ENCODE measurements at places on chromosomes 1 and 21. TPM values are rescaled to one million over a fixed set of nuclear protein-coding genes. Genes with fewer than 3 reads are reported as not detected.

The LCE2C gene
- not detected for total RNA-seq

The WLS gene
- 39.4 TPM for total RNA-seq

The LCE2A gene
- total RNA-seq: 3.6 TPM

The CYP4A22 gene
- total RNA-seq: not detected

The ADAM15 gene
- total RNA-seq: 63.3 TPM

The C1QTNF12 gene
- 0.52 TPM for total RNA-seq

The MYOG gene
- not detected for total RNA-seq

DNA sequence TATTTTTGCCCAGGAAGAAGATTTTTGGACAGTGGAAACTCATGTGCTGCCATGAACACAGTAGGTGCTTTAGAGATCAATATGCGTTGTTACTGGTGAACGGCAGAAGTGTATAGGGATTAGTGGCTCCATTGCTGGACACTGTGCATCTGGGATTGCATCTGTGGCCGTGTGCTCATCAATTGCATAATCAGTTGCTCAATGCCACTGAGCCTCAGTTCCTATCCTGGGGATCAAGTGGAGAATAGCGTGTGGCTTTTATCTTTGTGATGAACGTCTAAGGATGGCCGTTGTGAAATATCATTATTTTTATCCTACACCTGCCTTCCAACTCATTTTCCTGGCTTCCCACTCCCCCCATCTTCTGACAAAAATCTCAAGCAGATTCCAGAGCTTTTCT is 5.4 kb downstream of the TNN start:
- H3K4me1 ChIP-seq: peaks cover 24% of the 10 kb centered on the region
- no peaks in the 10 kb centered on the region for H3K36me3 ChIP-seq
- H3K27ac ChIP-seq: no peak overlapping the region
- H3K27me3 ChIP-seq: peaks cover 2% of the 10 kb centered on the region

DNA sequence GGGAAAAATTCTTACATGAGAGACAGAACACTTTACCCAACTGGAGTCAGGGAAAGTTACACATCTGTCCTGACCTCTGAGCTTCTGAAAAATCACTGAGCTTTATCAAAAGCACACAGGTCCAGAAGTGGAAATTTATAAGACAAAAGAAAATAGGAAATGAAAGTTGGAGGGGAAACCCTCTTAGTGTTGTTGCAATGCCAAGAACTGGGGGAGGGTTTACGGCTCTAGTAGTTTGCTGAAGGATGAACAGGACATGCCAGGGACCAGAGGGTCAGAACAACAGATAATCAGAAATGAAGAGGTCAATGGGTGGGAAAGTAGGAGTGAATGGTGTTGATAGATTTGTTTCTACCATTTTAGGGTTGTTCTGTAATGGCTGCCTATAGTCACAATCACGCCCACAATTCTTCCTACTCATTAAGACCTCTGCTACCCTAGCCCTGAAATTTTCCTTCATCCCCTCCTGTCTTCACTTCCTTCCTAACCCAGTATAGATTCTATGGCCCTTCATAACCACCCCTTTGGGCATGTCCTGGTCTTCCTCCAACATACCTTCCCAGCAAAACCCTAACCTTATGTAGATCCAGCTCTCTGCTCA is 30.3 kb upstream of the FMOD start:
- no peak overlapping the region for H3K4me3 ChIP-seq
- no peak for DNase-seq
- no peaks in the 10 kb centered on the region for H3K36me3 ChIP-seq
- H3K27ac ChIP-seq: no peak overlapping the region

DNA sequence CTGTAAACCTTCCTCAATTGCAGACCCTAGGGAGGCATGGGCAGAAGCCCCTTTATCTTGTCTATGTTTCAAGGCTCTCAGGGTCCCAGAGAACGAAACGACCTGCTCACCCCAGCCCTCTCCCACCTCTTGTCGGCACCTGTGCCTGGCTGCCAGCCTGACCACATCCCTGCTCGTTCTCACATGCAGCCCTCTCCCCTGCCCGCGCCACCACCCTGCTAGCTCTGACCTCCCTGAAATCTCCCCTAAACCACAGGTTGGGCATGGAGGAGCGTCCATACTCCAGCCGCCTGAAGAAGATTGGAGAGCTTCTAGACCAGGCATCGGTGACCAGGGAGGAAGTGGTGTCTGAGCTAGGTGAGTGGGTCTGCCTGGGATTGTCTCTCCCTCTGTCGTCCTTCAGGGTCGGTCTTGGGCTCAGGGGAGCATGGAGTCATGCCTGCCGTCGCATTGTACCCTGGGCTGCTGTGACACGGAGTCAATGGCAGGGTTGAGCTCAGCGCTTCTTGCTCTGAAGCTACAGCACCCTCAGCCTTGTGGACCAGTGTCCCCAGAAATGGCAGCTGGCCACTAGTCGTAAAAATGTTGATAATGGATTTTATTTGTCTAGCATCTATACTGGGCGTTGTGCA is 3.6 kb downstream of the ADPRS start:
- peaks cover 4% of the 10 kb centered on the region for H3K27me3 ChIP-seq
- H3K36me3 ChIP-seq: peaks cover 11% of the 10 kb centered on the region
- DNase-seq: no peak
- H3K4me1 ChIP-seq: peaks cover 24% of the 10 kb centered on the region

- H3K4me3 ChIP-seq: no peak overlapping the region
- H3K4me1 ChIP-seq: peaks cover 31% of the 10 kb centered on the region
- H3K27ac ChIP-seq: no peak overlapping the region
- no peaks in the 10 kb centered on the region for H3K36me3 ChIP-seq
- peaks cover 4% of the 10 kb centered on the region for H3K27me3 ChIP-seq
Measured at GRCh38 chr1:225544924-225545323, 108.0 kb downstream of the ENAH start.

DNA sequence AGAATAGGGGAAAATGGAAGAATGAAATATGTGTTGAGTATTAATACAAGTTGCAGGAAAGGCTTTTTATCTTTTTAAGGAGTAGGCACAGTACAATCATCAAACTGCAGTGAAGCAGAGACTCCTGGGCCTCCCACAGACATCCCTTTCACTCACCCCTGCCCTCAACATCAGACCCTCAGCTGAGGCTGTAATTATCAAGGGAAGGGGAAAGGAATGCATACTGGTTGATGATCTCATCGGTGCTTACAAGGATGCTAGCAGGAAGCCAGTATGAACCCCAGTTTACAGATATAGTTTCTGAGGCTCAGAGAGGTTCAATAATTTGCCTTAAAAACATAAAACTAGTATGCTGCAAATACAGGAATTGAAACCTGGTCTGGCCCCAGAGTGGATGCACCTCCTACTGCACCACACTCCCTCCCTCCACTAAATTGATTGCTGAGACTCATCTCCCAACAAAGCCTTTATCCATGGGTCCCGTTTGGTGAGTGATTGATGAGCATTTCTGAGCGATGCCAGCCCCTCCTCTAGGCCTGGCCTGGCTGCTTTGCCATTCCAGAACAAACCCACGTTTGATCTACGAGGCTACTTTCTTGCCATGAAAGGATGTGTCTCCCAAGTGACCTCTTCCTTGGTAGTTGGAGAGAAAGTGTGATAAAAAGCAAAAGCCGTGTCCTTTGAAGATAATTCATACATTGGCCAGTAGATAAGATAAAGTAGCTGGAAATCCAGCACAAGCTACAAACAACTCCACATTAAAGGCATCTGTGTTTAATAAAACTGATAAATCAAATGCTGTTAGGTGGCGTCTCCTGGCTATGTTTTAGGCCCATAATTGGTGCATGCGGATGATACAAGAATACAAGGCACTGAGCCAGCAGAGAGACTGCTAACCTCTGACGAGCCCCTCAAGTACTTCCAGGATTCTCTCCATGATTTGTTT is 233.9 kb upstream of the CAMK1G start:
- DNase-seq: peak; percentile 27
- no peaks in the 10 kb centered on the region for H3K27me3 ChIP-seq
- H3K4me3 ChIP-seq: no peak overlapping the region
- peaks cover 43% of the 10 kb centered on the region for H3K4me1 ChIP-seq

DNA sequence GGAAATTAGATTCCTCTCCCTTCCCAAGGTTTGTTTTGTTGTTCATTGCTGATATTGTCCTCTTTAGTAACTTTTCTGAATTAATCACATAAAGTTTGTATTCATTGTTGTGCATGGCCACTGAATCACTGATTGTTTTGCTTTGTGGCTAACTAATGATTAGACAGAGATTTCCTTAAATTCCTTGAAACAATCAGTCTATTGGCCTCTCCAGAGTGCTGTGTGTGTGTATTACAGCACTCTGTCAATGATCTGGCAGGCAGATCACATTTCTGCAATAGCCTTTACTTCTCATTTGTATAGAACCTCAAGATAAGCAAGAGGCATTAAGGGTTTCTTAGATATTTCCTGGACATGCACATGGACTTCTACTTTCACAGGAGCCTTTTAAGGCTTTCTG is 78.6 kb downstream of the DUSP10 start:
- H3K4me3 ChIP-seq: no peak overlapping the region
- no peaks in the 10 kb centered on the region for H3K36me3 ChIP-seq
- H3K4me1 ChIP-seq: peaks cover 23% of the 10 kb centered on the region
- H3K27ac ChIP-seq: no peak overlapping the region

DNA sequence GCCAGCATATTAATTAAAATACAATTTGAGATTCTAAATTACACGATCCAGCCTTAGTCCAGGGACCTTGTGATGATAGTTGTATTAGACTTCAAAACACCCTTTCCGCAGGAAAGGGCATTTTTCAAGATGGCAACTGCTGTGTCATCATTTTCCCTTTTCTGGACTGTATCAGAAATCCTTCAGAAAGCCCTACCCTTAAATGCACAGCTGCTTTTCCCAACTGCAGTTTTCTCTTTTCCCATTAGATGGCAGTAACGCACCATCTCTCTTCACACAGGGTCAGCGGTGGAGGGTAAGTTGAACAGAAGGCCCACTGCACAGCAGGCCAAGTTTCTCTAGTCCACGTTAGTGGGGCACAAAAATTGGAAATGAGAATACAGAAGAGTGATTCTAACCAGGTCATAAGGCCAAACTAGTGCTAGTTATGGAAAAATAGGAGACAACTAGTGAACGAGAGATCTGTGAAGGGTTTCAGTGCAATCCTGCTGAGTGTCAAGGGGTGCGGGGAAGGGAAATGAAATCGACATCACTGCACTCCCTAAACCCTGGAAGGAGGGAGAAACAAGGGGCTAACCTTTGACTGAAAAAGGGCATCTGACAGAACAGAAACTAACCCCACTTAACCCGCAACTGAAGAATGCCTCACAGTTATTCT is 22.1 kb upstream of the TDRD10 start:
- H3K27ac ChIP-seq: no peak overlapping the region
- peaks cover 30% of the 10 kb centered on the region for H3K4me1 ChIP-seq
- H3K4me3 ChIP-seq: no peak overlapping the region

DNA sequence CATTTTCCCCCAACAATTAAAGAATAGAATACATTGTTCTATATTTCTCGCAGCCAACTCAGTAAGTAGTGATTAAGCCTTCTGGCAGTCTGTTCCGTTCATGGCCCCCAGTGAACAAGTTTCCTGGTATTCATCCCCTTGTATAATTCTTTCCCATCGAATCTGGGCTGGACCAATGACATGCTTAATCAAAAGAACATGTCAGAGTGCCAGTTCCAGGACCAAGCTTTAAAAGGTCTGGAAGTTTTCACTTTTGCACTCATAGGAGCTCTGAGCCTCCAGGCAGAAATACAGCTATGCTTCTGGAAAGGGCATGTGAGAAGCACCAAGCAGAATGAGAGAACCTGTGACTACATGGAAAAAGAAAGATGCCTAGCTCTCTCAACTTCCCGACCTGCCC is 22.5 kb upstream of the DPYD start:
- no peaks in the 10 kb centered on the region for H3K27me3 ChIP-seq
- peak; percentile 83 for DNase-seq
- peaks cover 75% of the 10 kb centered on the region for H3K4me1 ChIP-seq
- H3K36me3 ChIP-seq: peaks cover 8% of the 10 kb centered on the region
- H3K4me3 ChIP-seq: peak overlapping the region; percentile 83

GRCh38 chr1:958823-959730 is at the start of gene NOC2L:
Gene NOC2L (minus strand): TSS chr1:959256. CDS start chr1:959240, 16 bp downstream.
- peak within 1 kb of the TSS; percentile 84 for H3K27ac ChIP-seq
- DNase-seq: peak; percentile 82
- H3K4me3 ChIP-seq: peak within 1 kb of the TSS; percentile 100
- H3K36me3 ChIP-seq: peaks cover 21% of the 10 kb centered on the region

DNA sequence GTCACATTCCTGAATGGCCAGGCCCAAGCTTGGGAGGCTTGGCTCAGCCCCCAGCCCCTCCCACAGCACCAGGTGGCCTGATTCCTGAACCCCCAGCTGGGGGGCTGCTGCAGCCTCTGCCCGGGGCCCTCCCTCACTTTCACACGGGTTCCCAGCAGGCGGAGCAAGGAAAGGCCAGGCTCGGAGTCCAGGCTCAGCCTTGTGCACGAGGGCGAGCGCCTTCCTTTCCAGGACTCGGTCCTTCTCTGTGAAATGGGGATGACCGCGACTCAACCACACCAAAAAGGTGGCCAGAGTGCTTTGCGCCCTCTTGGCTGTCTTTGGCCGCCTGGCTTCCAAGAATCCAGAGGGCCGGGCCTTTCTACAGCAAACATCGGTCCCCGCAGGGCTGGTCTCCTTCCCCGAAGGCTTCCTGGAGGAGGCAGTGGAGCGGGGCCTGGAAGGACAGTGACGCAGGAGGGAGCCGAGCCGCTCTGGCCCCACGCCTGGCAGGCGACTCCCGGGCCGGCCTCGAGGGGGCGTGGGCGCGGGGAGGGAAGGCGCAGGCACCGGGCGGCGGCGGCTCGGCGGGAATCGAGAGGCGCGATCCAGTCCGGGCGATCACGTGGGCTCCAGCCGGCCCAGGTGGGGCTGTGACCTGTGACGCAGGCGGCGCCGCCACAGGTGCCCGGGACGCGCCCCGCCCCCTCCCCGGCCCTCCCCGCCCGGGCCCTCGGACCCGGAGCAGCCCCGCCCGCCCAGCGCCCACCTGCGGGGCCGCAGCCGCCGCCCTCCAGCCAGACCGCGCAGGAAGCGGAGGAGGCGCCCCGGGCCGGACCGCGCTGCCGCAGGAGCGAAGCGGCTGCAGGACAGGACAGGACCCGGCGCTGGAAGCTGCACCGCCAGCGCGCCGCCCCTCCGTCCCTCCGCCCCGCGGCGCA is at the start of gene ARHGEF16:
Gene ARHGEF16, plus strand, starts transcription at position 775 of the 920 bp plus-strand sequence. CDS start 8,420 bp downstream, outside the sequence.
- no peak for DNase-seq
- no peak within 1 kb of the TSS for H3K4me3 ChIP-seq
- no peak within 1 kb of the TSS for H3K27ac ChIP-seq

GRCh38 chr1:71463144-71463543 is 382.3 kb upstream of the ZRANB2 start:
- H3K27me3 ChIP-seq: no peaks in the 10 kb centered on the region
- peak overlapping the region; percentile 71 for H3K27ac ChIP-seq
- H3K4me3 ChIP-seq: peak overlapping the region; percentile 66
- peak; percentile 5 for DNase-seq

GRCh38 chr1:150537732-150538684 is 11.2 kb upstream of the ADAMTSL4 start:
- peaks cover 3% of the 10 kb centered on the region for H3K27me3 ChIP-seq
- H3K4me3 ChIP-seq: peak overlapping the region; percentile 47
- peak; percentile 83 for DNase-seq
- H3K4me1 ChIP-seq: peaks cover 48% of the 10 kb centered on the region
- H3K36me3 ChIP-seq: no peaks in the 10 kb centered on the region
- H3K27ac ChIP-seq: peak overlapping the region; percentile 90

DNA sequence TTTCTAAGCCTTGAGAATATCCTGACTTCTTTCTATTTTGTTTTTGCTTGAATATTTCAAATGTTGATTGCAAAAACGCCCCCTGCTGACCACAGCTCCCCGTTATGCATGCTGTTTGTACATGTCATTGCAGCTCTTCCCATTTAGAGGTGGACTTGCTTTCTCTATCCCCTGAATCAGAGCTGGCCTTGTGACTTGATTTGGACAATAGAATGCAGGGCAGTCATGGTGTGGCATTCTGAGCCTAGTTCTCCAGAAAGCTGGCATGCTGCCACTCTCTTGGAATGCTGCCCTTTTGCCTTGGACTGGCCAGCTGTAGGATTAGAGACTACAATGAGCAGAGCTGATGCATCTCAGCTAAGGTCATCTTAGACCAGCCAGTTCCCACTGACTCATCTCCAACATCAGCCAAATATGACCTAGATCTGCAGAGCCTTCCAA is 1561.5 kb downstream of the MRPL39 start:
- H3K4me1 ChIP-seq: no peaks in the 10 kb centered on the region
- peak; percentile 0 for DNase-seq
- no peaks in the 10 kb centered on the region for H3K36me3 ChIP-seq
- no peaks in the 10 kb centered on the region for H3K27me3 ChIP-seq
- no peak overlapping the region for H3K27ac ChIP-seq

Data from HFFc6 (cell line).